ENCODE measurements at places on chromosomes 7 and 10.
A peak's percentile ranks its signal among the peaks of the same experiment; 100 is the strongest.

GRCh38 chr10:69716711-69717560, 84.8 kb upstream of the COL13A1 start:
- H3K36me3 ChIP-seq, result no peaks in the 10 kb centered on the region
- DNase-seq, result no peak
- H3K27me3 ChIP-seq, result peaks cover 28% of the 10 kb centered on the region
- H3K4me3 ChIP-seq, result no peak overlapping the region
- no peak overlapping the region for H3K27ac ChIP-seq
- peaks cover 6% of the 10 kb centered on the region for H3K4me1 ChIP-seq

DNA sequence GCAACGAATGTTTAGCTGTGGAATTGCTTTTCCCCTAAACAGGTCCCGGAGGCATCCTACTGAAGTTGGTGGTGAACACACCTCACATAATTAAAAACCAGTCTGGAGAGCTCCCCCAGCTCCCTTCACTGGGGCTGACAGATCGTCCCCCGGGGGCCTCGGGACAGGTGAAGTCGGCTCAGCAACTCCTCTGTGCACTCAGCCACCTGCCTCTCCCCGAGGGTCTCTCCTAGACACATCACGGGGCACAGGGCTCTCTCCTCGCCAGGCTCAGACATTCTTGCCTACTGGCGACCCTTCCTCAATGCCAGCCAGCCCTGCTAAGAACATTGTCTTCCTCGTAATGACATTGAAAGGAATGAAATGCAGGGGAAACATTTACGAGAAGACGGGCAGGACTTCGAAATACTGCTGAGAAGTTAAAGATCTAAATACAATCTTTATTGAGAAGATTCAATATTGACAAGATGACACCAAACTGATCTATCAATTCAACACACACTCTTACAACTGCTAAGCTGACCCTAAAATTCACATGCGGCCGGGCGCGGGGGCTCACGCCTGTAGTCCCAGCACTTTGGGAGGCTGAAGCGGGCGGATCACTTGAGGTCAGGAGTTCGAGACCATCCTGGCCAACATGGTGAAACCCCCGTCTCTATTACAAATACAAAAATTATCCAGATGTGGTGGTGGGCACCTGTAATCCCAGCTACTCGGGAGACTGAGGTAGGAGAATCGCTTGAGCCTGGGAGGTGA, 88.1 kb upstream of the DNAAF5 start:
- H3K27ac ChIP-seq, result no peak overlapping the region
- H3K36me3 ChIP-seq, result no peaks in the 10 kb centered on the region
- H3K27me3 ChIP-seq, result no peaks in the 10 kb centered on the region
- no peak for DNase-seq
- no peak overlapping the region for H3K4me3 ChIP-seq

DNA sequence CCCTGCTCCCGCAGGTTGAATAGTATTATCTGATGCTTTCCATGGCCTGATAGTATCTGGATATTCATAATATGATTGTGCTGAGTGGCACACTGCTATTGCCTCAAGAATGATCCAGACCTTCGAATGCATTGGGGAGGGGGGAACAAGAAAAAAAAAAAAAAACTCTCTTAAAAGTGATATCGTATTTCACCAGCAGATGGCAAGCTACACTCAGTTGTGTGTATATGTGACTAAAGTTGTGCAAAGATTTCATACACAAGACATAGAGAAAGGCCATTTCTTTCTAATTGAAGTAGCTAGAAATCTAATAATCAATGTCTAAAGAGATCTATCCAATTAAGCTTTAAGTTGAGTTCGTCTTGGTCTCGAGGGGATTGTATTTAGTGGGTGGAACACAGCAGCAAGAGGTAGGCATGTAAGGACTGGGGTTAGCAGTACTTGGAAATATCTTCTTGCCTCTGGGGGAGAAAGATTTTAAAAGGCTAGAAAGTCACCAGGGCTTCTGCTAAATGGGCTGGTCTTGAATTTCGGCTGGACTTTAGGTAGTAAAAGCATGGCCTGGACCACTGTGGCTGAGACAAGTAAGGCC, 15.3 kb downstream of the SFRP4 start:
- no peaks in the 10 kb centered on the region for H3K36me3 ChIP-seq
- H3K4me3 ChIP-seq, result no peak overlapping the region
- H3K27me3 ChIP-seq, result no peaks in the 10 kb centered on the region
- no peak overlapping the region for H3K27ac ChIP-seq
- H3K4me1 ChIP-seq, result peaks cover 8% of the 10 kb centered on the region

DNA sequence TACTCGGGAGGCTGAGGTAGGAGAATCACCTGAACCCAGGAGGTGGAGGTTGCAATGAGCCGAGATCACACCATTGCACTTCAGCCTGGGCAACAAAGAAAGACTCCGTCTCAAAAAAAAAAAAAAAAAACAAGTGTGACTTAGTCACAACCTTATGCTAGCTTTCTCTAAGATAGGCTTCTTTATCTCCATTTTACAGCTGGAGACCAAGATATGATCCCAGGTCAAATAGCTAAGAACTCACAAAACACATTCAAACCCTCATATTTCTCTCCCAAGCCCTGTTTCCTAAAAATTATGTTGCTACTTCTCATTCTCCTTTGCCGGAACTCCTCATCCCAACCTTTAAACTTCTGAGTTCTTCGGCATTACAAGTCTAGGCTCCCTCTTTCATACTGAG, 13.0 kb upstream of the DHTKD1 start:
- H3K4me1 ChIP-seq, result no peaks in the 10 kb centered on the region
- no peaks in the 10 kb centered on the region for H3K36me3 ChIP-seq
- no peaks in the 10 kb centered on the region for H3K27me3 ChIP-seq
- H3K27ac ChIP-seq, result no peak overlapping the region

DNA sequence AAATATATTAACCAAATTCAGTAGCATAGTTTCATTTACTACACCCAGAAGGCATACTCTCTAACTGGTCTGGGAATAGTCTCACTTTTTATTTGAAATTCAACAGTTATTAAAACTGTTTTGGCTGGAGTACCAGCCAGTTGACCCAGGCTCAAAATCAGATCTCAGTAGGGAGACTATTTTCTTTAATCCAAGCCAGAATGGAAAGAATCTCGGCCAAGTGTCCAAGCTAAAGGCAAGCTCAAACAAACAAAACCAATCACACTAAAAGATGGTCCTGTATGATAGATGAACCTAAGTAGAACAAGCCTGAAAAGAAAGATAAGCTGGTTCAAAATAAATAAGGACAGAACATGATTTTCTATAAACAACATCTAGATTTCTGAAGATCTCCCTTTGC, 259.6 kb upstream of the POM121L12 start:
- H3K36me3 ChIP-seq, result no peaks in the 10 kb centered on the region
- peak; percentile 55 for DNase-seq
- H3K27ac ChIP-seq, result no peak overlapping the region
- no peaks in the 10 kb centered on the region for H3K4me1 ChIP-seq

GRCh38 chr10:71748671-71749191, 24.6 kb downstream of the VSIR start:
- peak overlapping the region; percentile 85 for H3K27ac ChIP-seq
- peaks cover 18% of the 10 kb centered on the region for H3K36me3 ChIP-seq
- DNase-seq, result peak; percentile 89

GRCh38 chr10:61286686-61287085, 166.5 kb downstream of the TMEM26 start:
- H3K4me1 ChIP-seq, result no peaks in the 10 kb centered on the region
- DNase-seq, result peak; percentile 45
- no peaks in the 10 kb centered on the region for H3K27me3 ChIP-seq
- no peaks in the 10 kb centered on the region for H3K36me3 ChIP-seq
- H3K4me3 ChIP-seq, result no peak overlapping the region

- H3K4me3 ChIP-seq, result no peak overlapping the region
- H3K27me3 ChIP-seq, result no peaks in the 10 kb centered on the region
- H3K36me3 ChIP-seq, result no peaks in the 10 kb centered on the region
- peak; percentile 82 for DNase-seq
- peaks cover 9% of the 10 kb centered on the region for H3K4me1 ChIP-seq
These were observed 170.9 kb downstream of the CDK14 start for GRCh38 chr7:90766814-90767564.

GRCh38 chr7:151018421-151019129, 5.7 kb downstream of the ATG9B start:
- H3K4me1 ChIP-seq, result peaks cover 29% of the 10 kb centered on the region
- peaks cover 55% of the 10 kb centered on the region for H3K27me3 ChIP-seq
- DNase-seq, result peak; percentile 46
- peak overlapping the region; percentile 31 for H3K4me3 ChIP-seq

All from muscle of leg (tissue), 16 donors.